ENCODE measurements at places on chromosomes 3 and 15.
A peak's percentile ranks its signal among the peaks of the same experiment; 100 is the strongest.

DNA sequence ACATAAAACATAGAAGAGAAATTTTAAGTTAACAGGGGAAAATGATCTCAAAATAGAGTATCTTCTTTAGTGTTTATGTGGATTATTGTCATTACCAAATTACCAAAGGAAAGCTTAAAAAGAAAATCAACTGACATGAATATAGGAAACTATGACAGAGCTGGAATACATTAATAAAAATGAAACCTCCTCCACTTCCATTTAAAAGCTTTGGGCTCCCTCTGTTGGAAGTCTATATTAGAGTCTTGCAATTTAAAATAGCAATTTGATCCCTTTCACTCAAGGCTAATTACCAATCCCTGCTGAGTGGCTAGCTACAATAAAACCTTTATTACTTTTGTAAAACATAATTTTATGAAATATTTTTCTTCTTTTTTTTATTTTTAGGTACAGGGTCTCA, 61.4 kb upstream of the IMPG2 start:
- no peak for DNase-seq

- DNase-seq = no peak
Observed at GRCh38 chr3:66577426-66578203, 76.8 kb upstream of the LRIG1 start.

GRCh38 chr15:70121624-70122302, 24.0 kb upstream of the TLE3 start:
- DNase-seq = no peak

- DNase-seq = no peak
Observed at GRCh38 chr3:112446343-112446742, 52.9 kb downstream of the BTLA start.

DNA sequence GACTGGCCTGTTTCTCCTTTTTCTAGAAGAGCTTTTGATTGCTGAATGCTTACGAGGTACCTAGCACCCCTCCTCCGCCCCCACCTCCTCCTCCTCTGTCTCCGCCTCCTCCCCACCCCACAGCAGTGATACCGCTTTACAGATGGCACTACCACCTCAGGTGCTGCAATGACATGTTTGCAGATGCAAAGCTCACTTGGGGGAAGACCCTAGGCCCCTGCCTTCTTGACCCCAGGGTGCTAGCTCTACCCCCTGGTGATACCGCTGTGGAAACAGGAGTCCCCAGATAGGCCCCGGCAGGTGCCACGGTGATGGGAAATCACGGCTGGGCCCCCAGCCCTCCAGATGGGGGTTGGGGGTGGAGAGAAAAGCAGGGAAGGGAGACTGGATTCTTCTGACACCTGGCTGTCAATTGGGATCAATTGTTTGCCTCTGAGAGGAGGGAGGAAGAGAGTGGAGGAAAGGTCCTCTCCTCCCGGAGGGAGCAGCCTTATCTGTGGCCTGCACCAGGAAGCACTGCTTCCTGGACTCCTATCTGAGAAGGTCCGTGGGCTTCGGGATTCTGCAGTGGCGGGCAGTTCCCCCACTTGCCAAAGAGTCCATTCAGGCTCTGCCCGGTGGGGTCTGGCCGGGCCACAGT, 37.6 kb downstream of the DNASE1L3 start:
- DNase-seq = no peak

DNA sequence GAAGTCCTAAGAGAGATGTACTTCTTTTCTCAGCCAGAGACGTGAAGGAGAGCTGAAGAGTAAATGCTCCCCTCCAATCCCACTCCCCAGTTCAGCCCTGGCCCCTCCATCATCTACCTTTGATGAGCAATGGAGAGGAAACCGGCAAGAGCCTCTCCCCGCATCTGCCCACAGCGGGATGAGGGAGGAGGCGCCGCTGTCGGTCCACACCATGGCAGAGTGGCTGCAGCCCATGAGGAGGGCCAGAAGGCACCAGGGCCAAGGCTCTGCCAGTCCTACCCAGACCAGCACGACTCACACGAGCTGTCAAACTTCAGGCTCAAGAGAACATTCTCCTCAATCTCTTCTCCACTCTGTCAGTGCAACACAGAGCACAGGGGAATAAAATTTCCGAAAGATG, 129.8 kb downstream of the OSBPL10 start:
- no peak for DNase-seq

DNA sequence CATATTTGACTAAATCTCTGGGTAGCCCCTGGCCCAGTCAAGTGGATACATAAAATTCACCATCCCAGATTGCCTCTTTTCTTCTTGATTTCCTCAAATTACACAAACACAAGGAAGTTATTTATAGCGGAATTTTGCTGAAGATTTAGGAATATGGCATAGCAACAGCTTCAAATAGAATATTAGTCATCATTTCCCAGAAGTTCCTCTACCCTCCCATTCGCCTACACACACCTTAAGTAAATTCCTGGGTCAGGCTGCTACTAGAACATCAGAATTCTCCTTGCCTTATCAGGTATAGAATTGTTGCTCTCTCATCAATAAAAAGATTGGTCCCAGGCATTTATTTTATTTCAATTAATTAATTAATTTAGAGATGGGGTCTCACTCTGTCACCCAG, 31.6 kb downstream of the MESD start:
- DNase-seq = no peak

GRCh38 chr3:109819734-109820133, 482.4 kb upstream of the DPPA4 start:
- no peak for DNase-seq

DNA sequence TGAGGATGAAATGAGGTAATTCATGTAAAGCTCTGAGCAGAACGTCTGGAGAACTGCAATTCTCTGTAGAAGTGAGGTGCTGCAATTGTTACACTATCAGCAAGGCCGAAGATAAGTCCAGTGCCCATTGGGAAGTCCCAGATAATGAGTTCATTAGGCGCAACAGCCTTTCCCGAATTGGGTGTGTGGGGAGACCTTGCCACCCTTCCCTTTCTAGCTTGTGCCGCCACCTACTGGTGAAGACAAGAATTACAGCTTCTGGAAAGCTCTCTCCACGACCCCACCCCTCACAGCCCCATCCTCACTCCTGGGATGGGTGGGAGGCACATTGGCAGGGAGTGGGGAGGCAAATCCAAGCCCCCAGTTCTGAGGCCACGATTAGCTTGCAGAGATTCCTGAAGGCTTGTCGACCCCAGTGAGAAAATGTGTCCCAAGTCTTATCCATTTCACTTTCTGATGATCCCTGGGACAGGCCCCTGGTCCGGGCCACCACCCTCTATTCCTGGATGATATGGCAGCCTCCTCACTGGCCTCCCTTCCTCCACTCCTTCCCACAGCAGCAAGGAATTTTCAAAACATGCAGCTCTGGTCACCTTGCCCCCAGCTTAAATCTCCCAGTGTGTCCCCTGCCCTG, 36.4 kb downstream of the FAM3D start:
- DNase-seq = no peak

GRCh38 chr3:127658234-127658633, 14.5 kb upstream of the ABTB1 start:
- DNase-seq = no peak

DNA sequence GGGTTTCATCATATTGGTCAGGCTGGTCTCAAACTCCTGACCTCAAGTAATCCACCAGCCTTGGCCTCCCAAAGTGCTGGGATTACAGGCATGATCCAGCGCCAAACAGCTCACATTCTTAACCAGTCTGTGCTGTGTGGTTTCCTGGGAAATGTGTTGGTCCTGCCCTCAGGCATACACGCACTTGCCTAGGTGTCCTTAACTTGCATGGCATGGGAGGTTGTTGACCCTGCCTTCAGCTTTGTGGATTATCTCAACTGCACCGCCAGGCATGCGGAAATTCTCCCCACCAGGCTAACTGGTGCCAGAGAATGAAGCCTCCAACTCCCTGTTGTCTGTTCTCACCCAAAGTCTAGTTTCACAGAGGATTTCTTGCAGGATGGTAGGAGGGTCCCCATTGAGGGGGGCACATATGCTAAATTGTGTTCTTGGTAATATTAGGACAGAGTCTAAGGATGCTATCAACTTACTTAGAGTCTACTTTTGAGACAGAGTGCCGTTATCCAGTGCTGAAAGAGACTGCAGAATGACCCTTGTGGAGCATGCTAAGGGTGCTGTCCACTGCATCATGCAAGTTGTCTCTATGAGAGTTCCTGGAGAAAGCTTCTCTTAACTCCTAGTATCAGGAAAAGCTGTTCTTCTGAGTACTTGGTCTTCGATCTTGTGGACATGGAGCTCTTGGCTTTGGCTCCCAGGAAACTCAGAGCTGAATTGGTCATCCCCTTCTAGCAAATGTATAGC, 61.6 kb upstream of the EIF1B start:
- DNase-seq = no peak

GRCh38 chr15:89146366-89146765, 58.1 kb downstream of the ABHD2 start:
- DNase-seq = no peak

DNA sequence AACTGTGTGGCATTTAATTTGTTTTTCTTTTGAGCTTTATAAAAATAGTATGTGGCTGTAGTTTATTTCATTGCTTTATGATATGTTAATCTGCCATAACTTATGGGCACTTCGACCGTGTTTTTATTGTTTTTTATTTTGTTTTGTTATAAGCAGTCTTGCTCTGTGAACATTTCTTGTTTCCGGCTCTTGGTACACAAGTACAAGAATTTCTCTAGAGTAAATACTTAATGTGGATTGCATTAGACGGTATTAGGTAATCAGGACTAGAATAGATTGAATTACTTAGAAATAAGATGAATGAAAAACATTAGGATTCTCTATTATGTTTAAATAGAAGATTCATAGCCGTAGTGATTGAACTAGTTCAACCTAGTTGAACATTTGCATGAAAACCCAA, 2.1 kb downstream of the ZFAND6 start:
- DNase-seq = no peak

DNA sequence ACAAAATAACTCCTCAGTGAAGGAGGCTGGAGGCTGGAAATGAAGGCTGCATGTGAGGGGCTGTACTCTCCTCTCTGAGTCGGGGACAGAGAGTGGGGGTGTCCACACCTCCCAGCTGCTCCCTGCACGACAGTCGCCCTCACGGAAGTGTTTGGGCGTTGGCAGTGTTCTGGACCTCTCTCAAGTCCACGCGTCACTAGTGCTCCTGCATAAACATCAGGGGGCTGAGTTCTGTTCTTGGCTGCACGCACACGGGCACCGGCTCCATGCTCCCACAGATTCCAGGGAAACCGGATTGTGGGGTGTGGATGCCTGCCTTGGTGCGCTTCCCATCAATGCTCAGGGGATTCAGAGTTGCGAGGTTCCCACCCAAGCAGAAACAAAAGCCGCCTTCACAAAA, 7.4 kb downstream of the RASGRF1 start:
- DNase-seq = peak; percentile 34

GRCh38 chr15:78955355-78955754, 10.5 kb upstream of the CTSH start:
- DNase-seq = no peak

- no peak for DNase-seq
Observed at GRCh38 chr15:71261909-71262308, 146.6 kb downstream of the THSD4 start.

DNA sequence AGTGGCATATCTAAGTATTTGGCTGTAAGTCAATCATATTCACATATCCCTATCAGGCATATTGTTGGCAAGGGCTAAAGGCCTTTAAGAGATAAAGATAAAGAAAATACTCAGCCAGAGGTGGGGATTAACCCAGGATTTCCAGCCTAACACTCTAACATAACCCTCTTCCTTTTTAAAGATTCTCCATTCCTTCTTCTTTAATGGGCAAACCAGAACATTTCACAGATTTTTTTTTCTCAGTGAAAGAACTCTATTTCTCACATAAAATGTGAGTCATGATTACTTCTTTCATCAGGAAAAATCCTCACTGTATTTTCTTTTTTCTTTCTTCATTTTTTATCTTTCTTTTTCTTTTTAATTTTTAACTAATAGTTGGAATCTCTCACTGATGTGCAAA, 200.4 kb downstream of the NR1D2 start:
- no peak for DNase-seq
